ENCODE measurements at places on chromosomes 6 and 20. TPM values are rescaled to one million over a fixed set of nuclear protein-coding genes. Genes with fewer than 3 reads are reported as not detected.

Gene PLCB1
- total RNA-seq = 17.6 TPM

Gene TEAD3
- 0.33 TPM for total RNA-seq

Gene SAMD3
- not detected for total RNA-seq

- no peak for DNase-seq
Measured at GRCh38 chr6:142647449-142648035, 297.4 kb downstream of the HIVEP2 start.

Gene NNAT
- total RNA-seq = not detected

Gene SNAP25
- not detected for total RNA-seq

Gene WFDC5
- not detected for total RNA-seq

Gene PCMTD2
- 44.7 TPM for total RNA-seq

DNA sequence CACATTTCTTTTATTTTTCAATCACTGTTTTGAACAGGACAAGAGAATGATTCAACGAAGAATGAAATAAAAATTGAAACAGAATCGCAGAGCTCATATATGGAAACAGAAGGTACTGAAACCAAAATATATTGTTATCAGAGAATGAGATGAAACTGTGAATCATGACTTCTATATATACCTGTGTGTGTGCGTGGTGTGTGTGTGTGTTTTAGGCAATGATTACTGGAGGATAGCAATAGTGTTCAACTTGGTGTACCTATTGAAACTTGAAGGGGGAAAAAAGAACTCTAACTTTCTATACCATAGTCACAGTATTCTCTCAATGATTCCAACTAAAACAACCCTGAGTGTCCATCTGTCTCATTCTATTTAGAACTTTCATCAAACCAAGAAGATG lies 586.6 kb downstream of the KIF16B start:
- no peak for DNase-seq

- DNase-seq = no peak
Measured at GRCh38 chr6:132126150-132126549, 175.0 kb upstream of the CCN2 start.

GRCh38 chr20:37354210-37355195 lies 8.6 kb downstream of the SRC start:
- DNase-seq = no peak

DNA sequence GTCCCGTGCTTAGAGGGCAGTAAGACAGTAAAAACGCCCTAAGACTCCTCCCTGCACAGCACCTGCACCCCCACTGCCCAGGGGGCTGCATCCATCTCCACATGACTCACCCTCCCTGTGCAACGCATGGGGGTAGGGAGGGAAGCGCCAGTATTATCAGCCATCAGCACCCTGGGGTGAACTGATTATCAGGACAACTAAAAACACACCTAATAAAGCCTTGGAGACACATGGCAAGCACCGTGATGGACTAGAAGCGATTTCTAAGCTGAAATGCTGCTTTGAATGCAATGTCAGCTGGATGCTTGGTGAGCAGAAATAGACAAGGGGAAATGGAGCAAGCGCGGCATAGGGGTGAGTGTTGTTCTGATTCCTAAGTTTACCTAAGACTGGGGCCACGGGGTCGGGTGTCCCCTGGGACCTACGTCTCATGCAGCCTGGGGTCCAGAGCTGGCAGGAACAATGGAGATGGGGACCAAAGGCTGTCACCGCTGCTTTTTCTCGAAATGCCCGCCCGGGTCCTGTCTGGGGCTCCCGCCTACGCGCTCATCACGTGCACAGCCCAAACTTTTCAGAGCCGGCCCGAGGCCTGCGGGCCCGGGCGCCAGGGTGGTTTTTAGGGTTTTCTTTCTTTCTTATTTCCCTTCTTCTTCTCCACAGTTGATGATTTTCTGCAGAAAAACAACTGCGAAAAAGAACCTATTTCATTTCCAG lies 702 bp upstream of the TNFAIP3 start:
- no peak for DNase-seq

GRCh38 chr6:12065321-12066140 lies 53.4 kb downstream of the HIVEP1 start:
- DNase-seq = no peak

DNA sequence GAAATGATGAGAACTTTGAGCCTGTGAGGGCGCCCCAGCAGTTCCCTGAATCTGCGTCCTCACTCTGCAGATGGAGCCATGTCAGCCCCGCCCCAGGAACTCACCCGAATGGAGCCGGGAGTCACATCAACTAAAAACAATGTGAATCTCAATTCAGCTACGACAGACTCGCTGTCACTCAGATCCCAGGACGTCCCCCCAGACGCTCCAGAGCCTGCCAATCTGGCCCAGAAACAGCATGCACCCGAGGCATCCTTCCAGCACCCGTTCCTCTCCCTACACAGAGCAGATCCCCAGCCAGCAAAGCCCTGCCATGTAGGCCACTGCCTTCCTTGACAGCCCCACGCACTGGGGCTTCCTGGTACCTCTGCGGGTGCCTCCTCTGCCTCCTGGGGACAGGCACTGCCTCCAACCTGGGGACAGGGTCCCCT lies 248.0 kb downstream of the TTLL2 start:
- no peak for DNase-seq

DNA sequence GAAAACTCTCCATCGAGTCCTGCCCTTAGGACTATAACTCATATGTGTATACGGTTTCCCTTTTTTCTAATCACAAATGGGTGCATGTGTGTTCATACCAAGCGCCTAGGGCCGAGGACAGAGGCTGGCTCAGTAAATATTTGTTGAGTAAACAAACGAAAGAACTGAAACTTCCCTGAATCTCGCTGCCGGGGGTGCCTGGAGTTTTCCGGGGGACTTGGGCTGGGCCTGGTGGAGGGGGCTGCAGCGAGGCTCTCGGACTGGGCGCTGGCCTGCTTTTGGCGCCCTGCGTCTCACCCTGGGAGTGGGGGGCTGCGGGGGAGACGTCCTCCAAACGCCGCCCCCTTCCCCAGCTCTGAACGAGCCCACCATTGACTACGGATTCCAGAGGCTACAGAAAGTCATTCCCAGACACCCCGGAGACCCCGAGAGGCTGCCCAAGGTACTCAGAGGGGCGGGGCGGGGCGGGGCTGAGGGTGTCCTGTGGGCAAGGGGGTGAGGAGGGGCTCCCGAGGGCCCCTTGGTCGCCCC lies 49.0 kb downstream of the CPXM1 start:
- DNase-seq = no peak

- no peak for DNase-seq
Measured at GRCh38 chr6:140062043-140063020, 687.9 kb upstream of the CITED2 start.

DNA sequence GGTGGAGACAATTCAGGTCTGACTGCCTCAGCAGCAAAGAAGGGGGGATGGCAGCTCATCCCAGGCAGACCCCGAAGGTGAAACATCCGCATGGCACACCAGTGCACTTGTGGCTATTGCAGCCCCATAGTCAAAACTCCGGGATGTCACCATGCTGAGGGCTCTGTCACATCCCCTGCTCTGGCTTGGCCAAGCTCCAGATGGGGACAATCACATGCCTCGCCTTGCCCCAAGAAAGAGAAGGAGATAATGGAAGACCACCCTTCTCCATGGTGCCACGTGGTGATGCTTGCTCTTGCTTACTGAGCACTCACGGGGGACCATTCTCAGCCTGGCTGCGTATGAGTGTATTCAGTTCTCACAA lies 60.2 kb downstream of the RBM38 start:
- no peak for DNase-seq

Gene BFSP1
- 2.9 TPM for total RNA-seq

- no peak for DNase-seq
Measured at GRCh38 chr20:24779131-24779530, 169.9 kb upstream of the CST7 start.

Gene RALY
- 81.2 TPM for total RNA-seq

Gene ALDH8A1
- total RNA-seq = 0.46 TPM

Gene SLC35F1
- not detected for total RNA-seq

DNA sequence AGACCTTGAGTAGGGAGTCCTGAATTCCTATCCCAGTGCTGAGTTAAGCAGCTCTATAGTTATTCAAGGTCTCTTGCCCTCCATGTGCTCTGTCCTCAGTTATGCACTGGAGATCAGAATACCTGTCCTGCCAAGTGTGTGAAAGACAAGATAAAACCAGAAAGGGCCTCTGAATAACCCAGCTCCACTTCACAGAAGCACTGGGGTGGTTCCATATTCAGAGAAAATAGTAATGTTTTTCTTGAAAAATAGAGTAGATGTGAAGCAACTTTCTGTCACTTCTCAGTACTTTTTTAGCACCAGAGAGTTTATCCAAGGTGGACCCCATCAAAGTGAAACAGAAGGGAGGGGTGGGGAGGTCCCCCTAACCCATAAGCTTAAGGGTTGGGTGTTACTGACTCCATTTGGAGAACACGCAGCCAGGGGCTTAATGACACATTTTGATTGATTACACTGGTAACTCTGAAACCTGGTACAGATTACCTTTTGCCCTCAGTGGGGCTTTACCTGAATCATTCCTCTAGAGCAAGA lies 509.8 kb upstream of the JARID2 start:
- no peak for DNase-seq

- DNase-seq = no peak
Measured at GRCh38 chr6:98925831-98926230, 21.9 kb downstream of the FBXL4 start.

- no peak for DNase-seq
Measured at GRCh38 chr20:24468401-24469115, 871 bp upstream of the SYNDIG1 start.

Gene SAMD5
- 2.6 TPM for total RNA-seq

GRCh38 chr6:11618533-11618932 lies 81.0 kb downstream of the TMEM170B start:
- no peak for DNase-seq

Gene TMEM200A
- not detected for total RNA-seq

DNA sequence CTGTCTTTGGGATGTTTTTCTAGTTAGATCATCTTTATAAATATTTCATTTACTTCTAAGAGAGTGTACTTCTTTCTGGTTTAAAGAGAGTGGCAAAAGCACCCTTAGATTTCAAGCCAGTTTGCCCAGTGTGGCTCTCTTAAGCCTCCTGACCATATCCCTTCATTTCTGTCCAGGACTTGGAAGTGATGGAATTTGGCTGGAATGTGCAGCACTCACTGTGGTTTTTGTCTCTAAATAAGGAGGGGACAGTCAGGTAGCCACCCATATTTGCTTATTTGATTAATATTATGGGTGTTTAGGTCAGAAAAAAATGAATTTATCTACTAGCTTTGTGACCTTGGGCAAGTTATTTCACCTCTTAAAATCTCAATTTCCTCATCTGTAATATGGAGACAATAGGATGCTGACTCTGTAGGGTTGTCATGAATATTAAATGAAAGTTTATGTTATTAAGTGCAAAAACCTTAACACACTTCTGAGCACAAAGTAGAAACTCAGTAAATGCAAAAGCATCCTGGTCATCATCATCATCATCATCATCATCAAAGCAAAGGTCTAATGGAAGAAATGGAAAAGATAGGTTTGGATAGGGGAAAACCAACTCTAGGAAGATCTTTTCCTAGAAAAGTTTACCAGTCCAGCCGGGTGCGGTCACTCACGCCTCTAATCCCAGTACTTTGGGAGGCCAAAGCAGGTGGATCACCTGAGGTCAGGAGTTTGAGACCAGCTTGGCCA lies 3.1 kb downstream of the CRYBG1 start:
- DNase-seq = no peak

GRCh38 chr6:113805173-113805790 lies 51.9 kb upstream of the MARCKS start:
- no peak for DNase-seq

Gene MMP24
- 0.78 TPM for total RNA-seq

DNA sequence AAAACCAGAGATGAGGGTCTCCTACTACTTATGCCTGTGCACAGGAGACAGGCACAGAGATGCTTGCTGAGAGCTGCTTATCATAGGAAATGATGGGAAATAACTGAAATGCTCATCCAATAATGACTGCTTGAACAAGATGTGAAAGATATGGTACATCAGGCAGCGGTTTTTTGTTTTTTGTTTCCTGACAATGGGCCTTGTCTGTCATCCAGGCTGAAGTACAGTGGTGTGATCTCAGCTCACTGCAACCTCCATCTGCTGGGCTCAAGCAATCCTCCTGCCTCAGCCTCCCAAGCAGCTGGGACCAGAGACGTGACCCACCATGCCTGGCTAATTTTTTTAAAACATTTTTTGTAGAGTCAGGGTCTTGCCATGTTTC lies 1.2 kb upstream of the RIPOR3 start:
- DNase-seq = no peak

Gene C6orf132
- total RNA-seq = not detected

- no peak for DNase-seq
Measured at GRCh38 chr6:146582857-146583256, 15.9 kb upstream of the ADGB start.

DNA sequence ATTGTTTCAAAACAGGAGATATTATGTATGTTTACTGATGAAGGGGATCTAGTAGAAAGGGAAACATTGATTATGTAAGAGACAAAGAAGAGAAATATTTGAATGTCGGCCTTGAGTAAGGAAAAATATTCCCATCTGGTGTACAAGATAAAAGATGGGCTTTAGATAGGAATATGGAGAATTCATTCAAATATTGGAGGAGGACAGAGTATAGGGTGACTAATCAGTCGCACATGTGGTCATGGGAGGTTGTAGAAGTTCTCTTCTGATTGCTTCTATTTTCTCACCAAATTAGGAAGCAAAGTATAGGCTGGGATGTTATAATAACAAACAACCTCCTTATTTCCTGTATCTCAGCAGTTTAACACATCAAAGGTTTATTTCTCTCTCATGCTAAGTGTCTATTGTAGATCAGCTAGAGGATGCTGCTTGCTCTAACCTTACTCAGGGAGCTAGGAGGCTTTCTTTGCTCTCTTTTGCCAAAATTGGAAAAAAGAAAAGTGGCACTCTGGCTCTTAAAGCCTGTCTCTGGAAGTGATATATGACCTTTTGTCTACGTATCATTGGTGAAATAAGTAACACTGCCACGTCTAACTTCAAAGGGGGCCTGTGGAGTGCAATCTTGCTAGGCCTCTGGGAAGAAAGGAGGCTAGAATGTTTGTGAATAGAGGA lies 1.2 kb upstream of the HDDC2 start:
- DNase-seq = no peak

DNA sequence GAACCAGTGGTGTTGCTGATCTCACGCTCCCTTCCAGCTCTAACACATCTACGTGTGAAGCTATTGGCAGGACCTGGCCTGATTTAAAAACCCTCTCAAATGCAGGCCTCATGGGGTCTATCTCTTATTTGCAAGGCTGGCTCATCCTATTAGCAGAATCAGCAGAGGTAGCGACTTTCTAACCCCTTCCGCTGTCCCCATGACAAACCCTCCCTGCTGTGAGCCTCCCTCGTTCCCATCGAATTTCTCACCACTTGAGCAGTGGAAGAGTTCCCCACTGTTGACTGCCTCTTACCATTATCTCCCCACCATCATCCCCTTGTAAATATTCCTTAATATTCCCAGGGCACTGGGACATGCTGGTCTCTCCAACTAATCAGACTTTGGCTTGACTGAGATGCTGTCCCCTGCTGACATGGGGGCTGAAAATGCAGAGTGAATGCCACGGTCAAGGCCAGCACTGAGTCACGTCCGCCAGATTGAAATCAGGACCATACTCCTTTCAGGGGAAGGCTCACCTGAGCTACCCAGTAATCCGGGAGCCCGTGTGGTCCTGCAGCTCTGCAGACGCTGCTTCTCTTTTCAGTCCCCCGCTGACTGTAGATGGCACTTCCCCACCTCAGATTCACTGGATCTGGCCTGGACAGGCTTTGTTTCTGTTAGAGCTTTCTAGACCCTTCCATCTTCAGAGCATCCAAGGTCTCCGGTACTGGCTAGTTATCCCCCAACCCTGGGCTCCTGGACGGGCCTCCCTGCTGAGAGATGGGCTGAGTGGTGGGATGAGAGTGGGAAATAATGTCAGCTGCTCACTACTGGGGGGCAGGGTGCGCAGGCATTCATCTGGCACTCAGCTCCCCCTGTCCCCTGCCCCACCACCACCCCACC lies 23.1 kb downstream of the AAR2 start:
- no peak for DNase-seq

All from pulmonary artery endothelial cell (primary cell).